ENCODE measurements at places on chromosomes 1 and 21.

DNA sequence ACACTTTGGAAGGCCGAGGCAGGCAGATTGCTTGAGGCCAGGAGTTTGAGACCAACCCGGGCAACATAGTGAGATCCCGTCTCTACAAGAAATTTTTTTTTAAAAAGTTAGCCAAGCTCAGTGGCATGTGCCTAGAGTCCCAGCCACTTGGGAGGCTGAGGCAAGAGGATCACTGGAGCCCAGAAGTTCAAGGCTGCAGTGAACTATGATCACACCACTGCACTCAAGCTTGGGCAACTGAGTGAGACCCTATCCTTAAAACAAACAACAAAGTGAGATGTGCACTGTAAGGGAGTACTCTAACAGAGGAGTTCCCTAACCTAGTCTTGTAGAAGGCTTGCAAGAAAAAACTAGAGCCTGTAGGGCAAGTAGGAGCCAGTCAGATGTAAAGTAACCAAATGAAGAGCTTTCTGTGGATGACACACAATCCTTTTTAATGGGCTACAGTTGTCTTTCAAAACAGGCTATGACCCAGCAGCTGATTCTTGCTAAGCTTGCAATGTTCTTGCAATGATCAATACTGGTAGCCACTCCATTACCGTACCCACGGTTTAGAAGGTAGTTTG lies 38.0 kb upstream of the SRP9 start:
- H3K36me3 ChIP-seq, result no peaks in the 10 kb centered on the region
- H3K27me3 ChIP-seq, result no peaks in the 10 kb centered on the region
- DNase-seq, result no peak
- H3K4me3 ChIP-seq, result no peak overlapping the region
- no peaks in the 10 kb centered on the region for H3K4me1 ChIP-seq

GRCh38 chr1:20654104-20654690 lies 7.0 kb downstream of the DDOST start:
- peaks cover 10% of the 10 kb centered on the region for H3K4me1 ChIP-seq
- H3K27me3 ChIP-seq, result no peaks in the 10 kb centered on the region
- no peak overlapping the region for H3K4me3 ChIP-seq
- H3K36me3 ChIP-seq, result peaks cover 83% of the 10 kb centered on the region

GRCh38 chr1:43300378-43301094 lies at the start of gene TIE1:
TIE1 (plus strand) TSS chr1:43300982; CDS start chr1:43301072, 90 bp downstream.
- peak within 1 kb of the TSS; percentile 32 for H3K4me3 ChIP-seq
- no peak for DNase-seq
- peak within 1 kb of the TSS; percentile 72 for H3K27ac ChIP-seq
- peaks cover 59% of the 10 kb centered on the region for H3K4me1 ChIP-seq

- H3K27me3 ChIP-seq, result no peaks in the 10 kb centered on the region
- no peak overlapping the region for H3K4me3 ChIP-seq
- no peaks in the 10 kb centered on the region for H3K36me3 ChIP-seq
- H3K27ac ChIP-seq, result no peak overlapping the region
- DNase-seq, result no peak
Measured at GRCh38 chr1:239417986-239418640, 31.7 kb downstream of the CHRM3 start.

GRCh38 chr1:37809942-37810341 lies 1.9 kb upstream of the YRDC start:
- H3K4me1 ChIP-seq, result peaks cover 23% of the 10 kb centered on the region
- no peak overlapping the region for H3K27ac ChIP-seq
- H3K4me3 ChIP-seq, result no peak overlapping the region
- H3K27me3 ChIP-seq, result no peaks in the 10 kb centered on the region

- no peak for DNase-seq
- no peak overlapping the region for H3K4me3 ChIP-seq
- no peaks in the 10 kb centered on the region for H3K36me3 ChIP-seq
- H3K4me1 ChIP-seq, result no peaks in the 10 kb centered on the region
- no peaks in the 10 kb centered on the region for H3K27me3 ChIP-seq
- no peak overlapping the region for H3K27ac ChIP-seq
Measured at GRCh38 chr1:246159279-246160227, 347.5 kb downstream of the SMYD3 start.

GRCh38 chr1:234970731-234971476 lies 157.7 kb downstream of the TOMM20 start:
- no peaks in the 10 kb centered on the region for H3K36me3 ChIP-seq
- H3K4me1 ChIP-seq, result no peaks in the 10 kb centered on the region
- no peak overlapping the region for H3K4me3 ChIP-seq
- peak overlapping the region; percentile 74 for H3K27ac ChIP-seq

- no peak overlapping the region for H3K27ac ChIP-seq
- H3K27me3 ChIP-seq, result no peaks in the 10 kb centered on the region
- peaks cover 41% of the 10 kb centered on the region for H3K36me3 ChIP-seq
- H3K4me3 ChIP-seq, result no peak overlapping the region
Measured at GRCh38 chr1:6185635-6186382, 5.7 kb upstream of the CHD5 start.

DNA sequence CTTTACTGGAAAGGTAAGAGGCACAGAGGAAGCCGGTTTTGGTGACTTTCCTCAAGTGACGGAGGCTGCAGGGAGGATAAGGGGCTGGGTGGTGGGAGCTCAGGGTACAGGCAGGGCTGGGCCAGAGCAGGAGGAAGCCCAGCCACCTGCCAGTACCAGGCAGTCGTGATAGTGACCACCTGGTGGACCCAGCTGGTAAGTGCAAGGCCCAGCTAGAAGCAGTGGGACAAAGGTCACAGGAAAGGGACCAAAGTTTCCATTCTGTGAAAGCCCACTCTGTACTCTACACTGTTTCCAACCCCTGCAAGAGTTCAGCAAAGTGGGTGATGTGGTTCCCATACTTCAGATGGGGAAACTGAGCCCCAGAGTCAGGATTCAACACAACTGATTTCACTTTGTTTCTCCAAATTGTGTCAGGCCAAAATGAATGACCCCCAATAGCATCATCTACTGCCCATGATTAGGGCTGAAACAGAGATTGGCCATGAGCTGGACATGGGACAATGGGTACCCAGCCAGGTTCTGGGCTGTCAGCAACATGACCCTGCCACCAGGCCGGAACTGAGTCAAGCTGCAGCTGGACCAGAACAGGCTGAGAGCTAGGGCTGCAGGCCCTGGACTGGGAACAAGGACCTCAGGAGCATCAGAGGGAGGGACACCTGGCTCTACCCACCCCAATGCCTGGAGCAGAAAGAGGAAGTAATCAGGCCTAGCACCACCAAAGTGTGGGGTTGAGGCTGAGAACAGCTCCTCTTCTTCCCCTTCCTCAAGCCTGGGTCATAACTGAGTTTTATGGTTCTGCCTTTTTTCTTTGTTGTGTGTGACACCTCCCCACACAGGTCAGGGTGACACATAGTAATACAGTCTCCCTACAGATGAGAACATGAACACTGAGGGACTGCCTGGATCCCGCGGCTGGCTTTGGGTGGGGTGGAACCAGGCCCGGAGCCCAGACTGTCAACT lies 50.2 kb downstream of the KCNN3 start:
- no peaks in the 10 kb centered on the region for H3K36me3 ChIP-seq
- no peak overlapping the region for H3K27ac ChIP-seq
- H3K4me3 ChIP-seq, result no peak overlapping the region
